ENCODE measurements at places on chromosomes 4 and X. TPM values are rescaled to one million over a fixed set of nuclear protein-coding genes. Genes with fewer than 3 reads are reported as not detected.

GRCh38 chr4:114180481-114180880 lies 201.0 kb upstream of the ARSJ start:
- DNase-seq = peak; percentile 48

DNA sequence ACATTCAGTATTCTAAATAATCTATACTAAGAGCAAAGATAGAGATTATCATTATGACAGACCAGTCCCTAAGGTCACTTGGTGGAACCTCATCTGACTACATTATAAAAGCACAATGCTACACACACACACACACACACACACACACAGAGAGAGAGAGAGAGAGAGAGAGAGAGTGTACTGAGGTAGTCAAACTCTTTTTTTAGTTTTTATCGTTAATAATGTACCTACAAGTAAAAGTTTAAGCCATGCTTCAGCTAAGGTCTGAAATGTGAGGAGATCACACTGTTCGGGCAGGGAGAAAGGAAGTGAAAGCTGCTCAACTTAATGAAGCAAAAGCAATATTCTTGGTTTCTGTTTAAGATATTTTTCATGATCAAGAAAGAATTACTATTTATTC lies 75.8 kb upstream of the CCDC160 start:
- DNase-seq = no peak

- DNase-seq = peak; percentile 18
These were observed 390.7 kb downstream of the MAPK10 start for GRCh38 chr4:85968945-85969819.

- no peak for DNase-seq
These were observed 45.5 kb upstream of the CLNK start for GRCh38 chr4:10730019-10730418.

DNA sequence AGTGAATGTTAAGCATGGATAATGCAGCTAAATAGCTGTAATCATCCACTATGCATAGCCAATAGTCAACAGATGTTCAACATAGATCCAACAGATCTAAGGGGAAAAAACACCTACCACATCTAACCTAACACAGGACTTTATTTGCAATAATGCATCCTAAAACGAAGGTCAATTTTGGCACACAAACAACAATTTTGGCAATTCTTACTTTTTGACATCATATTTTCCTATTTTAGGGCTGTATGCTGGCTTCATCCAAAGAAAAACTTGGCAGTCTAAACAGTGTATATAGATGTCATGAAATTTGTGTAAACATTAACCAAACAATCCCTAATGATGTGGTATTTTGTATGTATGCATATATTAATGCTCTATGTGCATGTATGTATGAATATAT lies 33.2 kb downstream of the UNC5C start:
- no peak for DNase-seq

GRCh38 chr4:41207291-41207831 lies 7.0 kb downstream of the APBB2 start:
- DNase-seq = no peak

GRCh38 chrX:34053931-34054330 lies 78.2 kb downstream of the FAM47A start:
- no peak for DNase-seq

DNA sequence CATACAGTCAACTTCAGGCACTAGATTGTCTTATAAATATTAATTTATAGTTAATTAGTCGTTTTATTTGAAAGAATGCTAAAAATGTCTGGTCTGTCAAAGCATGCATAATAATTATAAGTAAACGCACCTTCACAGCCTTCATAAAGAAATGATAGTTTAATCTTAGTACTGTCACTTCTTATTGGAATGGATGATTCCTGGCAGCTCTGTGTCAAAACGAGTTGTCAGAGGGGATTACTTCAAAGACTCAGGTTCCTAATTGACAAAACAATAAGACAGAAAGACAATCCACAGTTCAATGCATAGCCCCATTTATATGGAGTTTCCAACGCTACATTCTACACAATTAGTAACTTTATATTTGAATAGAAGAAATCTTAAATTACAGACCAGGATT lies 461.3 kb upstream of the TECRL start:
- DNase-seq = no peak

- no peak for DNase-seq
These were observed 134.9 kb upstream of the PJA1 start for GRCh38 chrX:69299951-69300714.

DNA sequence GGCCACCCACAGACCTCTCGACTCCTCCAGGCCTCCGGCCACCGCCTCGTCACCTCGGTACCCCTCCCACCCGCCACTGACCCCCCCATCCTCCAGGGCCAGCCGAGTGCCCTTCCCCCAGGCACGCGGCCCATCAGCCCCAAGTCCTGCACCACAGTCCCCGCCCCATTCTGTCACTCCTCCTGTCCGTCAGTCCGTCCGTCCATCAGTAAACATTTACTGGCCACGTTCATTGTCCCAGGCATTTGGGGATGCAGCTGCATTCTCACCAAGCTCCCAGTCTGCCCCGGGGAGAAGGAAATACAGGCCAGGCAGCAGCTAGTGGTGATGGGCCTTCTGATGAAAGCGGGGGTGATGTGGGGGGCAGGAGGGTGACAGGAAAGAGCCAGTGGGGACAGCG lies 35.3 kb upstream of the FGFR3 start:
- no peak for DNase-seq

Gene SMPX
- not detected for total RNA-seq
